Small intestine (tissue), 16 donors: ENCODE measurements at places on chromosomes 3 and 15.

GRCh38 chr3:114112696-114113095 is 56.2 kb downstream of the QTRT2 start:
- DNase-seq = no peak

DNA sequence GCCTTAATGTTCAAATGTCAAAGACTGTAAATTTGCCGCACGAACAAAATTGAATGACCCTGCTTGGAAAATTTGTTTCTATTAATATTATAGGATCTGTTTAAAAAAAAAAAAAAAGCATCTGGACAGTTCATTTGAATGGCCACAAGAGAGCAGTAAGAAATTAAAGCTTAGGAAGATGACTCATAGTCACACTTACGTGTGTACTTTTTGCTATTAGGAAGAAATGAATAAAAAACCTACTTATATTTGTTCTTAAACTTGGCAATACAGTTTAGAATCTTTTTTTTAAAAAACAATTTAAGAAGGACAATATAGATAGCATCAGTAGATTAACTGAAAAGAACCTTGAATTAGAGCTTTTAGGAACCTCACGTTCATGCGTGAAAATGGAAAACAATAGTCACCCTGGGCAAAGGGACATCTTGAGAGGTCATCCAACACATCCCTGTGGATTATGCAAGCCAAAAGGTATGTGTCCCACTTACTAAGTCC is 621.8 kb downstream of the MECOM start:
- peak; percentile 40 for DNase-seq

GRCh38 chr3:18743761-18744160 is 318.6 kb upstream of the SATB1 start:
- no peak for DNase-seq

DNA sequence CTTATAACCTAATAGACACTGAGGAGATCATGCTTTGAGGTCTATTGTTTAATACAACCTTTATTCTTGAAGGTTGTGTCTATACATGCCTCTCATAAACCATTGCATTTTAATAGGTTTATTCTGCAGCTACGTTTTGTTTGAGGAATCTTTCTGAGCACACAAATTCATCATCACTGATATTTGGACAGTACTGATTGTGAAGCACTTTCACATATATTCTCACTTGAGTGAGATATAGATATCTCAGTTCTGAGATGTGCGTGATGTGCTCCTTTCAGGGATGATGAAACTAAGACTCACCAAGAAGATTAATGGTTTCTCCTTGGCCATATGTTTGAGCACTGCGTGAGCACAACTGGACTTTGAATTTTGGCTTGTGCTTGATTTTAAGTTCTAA is 374.4 kb downstream of the LPP start:
- no peak for DNase-seq

DNA sequence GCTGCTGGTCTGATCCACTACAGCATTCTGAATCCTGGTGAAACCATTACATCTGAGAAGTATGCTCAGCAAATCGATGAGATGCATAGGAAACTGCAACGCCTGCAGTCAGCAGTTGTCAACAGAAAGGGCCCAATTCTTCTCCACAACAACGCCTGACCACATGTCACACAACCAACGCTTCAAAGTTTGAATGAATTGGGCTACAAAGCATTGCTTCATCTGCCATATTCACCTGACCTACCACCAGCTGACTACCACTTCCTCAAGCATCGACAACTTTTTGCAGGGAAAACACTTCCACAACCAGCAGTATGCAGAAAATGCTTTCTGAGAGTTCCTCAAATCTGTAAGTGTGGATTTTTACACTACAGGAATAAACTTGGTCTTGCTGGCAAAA is 54.7 kb upstream of the C2CD4B start:
- no peak for DNase-seq

GRCh38 chr15:33442449-33442848 is 131.7 kb downstream of the RYR3 start:
- no peak for DNase-seq

- DNase-seq = no peak
Measured at GRCh38 chr3:27089068-27089467, 280.1 kb downstream of the NEK10 start.

DNA sequence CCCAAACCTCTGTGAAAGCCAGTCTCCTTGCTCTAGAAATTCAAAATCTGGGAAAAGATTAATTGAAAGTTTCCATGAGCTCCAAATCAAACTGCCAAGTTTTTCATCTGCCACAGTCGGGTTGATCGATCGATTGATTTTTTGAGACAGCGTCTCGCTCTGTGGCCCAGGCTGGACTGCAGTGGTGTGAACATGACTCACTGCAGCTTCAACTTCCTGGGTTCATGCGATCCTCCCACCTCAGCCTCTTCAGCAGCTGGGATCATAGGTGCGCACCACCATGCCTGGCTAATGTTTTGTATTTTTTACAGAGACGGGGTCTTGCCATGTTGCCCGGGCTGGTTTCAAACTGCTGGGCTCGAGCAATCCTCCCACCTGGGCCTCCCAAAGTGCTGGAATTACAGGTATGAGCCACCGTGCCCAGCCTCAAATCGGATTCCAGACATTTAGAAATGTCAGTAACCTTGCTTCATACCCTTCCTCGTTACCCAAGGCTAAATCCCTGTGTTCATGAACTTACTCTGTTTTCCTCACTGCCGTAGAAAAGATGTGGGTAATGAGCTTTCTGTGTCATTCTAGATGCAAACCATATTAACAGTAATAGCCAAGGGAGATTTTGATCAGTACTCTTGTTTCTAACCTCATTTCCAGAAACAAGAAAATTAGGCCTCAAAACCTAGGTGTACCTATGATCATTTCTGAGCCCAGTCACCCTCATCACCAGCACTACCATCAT is 105.9 kb upstream of the AKAP13 start:
- DNase-seq = no peak

DNA sequence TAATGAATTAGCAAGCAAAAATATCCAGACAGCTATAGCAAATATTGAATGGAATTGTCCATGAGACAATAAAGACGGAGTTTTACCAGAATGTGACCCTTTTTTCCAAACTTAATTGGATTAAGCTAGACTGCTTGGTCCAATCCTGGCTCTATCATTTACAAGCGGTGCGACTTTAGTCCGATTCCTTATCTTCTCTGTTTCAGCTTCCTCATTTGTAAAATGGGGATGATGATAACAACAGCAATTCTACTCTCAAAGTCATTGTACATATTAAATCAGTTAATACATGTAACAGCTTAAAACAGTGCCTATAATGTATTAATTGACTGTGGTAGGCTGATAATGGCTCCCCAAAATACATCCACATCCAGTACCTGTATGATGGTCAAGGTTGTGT is 62.1 kb upstream of the CRBN start:
- DNase-seq = no peak

GRCh38 chr3:68306571-68306970 is 625.8 kb downstream of the TAFA4 start:
- peak; percentile 53 for DNase-seq

DNA sequence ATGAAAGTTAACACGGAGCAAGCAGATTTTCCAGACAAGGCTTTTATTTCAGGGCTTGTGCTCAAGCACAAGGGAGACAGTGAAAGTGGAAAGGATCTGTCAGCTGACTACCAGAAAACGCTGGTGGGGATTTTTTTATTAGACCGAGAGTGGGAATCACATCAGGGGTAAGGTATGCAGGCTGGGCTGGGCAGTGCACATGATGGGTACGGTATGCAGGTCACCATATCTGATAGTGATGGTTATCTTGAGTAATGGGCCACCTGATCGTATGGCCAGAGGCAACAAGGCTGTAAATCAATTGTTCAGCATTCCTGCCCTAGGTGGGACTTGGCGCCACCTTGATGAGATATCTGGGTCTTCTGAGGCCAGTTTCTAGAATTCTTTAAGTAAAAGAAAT is 36.9 kb upstream of the PIAS1 start:
- peak; percentile 46 for DNase-seq

GRCh38 chr3:1200371-1200770 is 107.5 kb downstream of the CNTN6 start:
- no peak for DNase-seq

DNA sequence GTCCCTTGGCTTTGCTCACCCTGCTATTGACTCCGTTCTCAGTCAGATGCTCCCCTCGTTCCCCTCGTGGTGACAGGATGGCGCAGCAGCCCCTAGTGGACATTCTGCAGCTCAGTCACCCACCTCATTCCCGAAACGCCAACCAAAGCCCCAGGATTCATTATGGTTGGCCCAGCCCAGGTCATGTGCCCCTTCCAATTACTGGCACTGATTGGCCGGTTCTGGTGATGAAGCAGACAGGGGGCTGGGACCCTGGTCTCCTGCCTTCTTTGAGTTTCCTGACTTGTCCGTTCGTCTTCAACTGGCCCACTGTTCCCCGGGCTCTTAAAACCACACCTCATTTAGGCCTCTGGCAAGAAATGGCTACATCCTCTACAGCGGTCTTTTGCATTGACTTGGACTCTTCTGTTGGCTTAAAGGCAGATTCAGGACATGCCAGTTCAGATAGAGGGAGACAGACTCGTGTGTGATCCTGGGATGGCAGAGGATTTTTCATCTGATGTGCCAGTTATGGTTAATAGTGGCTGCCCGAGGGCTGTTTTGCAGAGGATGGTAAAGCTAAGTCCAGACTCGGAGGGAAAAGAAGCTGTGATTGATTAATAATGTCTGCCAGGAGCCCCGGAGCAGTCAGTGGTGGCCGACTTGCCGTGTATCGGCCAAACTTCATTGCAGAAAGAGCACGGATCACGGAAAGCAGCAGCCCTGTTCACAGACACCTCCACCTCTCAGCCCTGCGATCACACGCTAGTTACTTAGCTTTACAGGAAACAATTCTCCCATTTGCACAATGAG is 37.8 kb downstream of the LSM3 start:
- no peak for DNase-seq

DNA sequence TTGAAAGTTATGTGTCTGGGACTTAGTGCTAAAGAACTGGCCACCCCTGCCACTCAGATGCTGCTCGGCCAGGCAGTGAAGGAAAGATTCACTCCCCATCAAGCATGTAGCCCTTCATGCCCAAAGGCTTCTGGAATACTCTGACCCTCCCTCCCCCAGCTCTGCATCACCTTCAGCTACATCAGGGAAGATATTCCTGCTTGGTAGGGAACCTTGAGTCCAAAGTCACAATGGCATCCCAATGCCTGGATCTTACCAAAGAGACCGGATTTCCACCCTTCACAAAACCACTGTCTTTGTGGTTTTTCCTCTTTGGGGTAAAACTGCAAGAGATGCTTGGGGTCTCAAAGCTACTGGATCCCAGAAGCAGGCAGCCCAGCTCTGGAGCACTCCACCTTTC is 18.2 kb upstream of the BCL2A1 start:
- DNase-seq = peak; percentile 36

- no peak for DNase-seq
Measured at GRCh38 chr15:33797651-33798050, 170.6 kb upstream of the CHRM5 start.

GRCh38 chr3:62065985-62066693 is 307.2 kb downstream of the FEZF2 start:
- no peak for DNase-seq

GRCh38 chr15:63023351-63023945 is 19.1 kb upstream of the TPM1 start:
- DNase-seq = no peak

DNA sequence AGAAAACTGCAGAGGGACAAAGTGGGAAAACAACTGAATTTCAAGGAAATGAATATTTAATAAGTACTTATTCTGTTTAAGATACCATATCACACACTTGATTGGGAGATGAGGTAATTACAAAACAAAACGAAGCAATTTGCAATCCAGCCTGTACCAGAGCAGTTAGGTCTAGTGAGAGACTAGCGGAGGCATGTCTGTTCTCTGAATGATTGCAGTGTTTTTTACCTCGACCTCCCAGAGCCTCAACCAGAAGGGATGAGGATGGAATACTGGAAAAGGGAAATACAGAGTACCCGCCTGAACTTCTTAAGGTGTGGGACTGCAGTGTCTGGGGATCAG is 59.5 kb downstream of the PIK3CB start:
- no peak for DNase-seq

- DNase-seq = no peak
Measured at GRCh38 chr3:134810850-134811249, 15.8 kb downstream of the EPHB1 start.

- no peak for DNase-seq
Measured at GRCh38 chr3:13882876-13883275, 3.0 kb upstream of the WNT7A start.

DNA sequence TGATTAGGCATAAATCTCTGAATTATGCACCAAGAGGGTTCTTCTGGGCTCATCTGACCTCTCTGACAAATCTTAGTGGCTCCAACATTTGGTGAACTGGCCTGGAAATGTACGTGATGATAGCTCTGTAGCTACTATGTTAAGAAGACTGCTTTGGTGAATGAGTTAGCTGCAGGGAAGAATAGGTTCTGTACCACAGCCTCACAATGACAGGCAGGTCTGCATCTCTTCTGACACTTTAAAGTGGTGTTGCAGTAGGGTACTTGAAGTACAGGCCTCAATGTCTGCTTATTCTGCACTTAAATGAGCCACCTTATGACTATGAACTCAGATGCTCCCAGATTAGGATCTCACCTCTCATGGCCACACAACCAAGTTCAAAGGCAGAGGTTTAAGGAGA is 7.0 kb downstream of the FGF7 start:
- DNase-seq = no peak

GRCh38 chr3:196412704-196413103 is 19.5 kb downstream of the UBXN7 start:
- DNase-seq = no peak

DNA sequence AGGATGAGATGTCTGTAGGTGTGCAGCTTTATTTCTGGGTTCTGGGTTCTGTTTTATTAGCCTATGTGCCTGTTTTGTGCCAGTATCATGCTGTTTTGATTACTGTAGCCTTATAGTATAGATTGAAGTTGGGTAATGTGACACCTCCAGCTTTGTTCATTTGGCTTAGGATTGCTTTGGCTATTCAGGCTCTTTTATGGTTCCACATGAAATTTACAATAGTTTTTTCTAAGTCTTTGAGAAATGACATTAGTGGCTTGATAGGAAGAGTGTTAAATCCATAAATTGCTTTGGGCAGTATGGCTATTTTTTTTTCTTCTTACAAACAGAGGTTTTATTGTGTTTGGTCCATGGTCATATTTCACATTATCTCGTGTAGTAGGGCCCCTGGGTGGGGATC is 285.8 kb upstream of the GADL1 start:
- DNase-seq = no peak

DNA sequence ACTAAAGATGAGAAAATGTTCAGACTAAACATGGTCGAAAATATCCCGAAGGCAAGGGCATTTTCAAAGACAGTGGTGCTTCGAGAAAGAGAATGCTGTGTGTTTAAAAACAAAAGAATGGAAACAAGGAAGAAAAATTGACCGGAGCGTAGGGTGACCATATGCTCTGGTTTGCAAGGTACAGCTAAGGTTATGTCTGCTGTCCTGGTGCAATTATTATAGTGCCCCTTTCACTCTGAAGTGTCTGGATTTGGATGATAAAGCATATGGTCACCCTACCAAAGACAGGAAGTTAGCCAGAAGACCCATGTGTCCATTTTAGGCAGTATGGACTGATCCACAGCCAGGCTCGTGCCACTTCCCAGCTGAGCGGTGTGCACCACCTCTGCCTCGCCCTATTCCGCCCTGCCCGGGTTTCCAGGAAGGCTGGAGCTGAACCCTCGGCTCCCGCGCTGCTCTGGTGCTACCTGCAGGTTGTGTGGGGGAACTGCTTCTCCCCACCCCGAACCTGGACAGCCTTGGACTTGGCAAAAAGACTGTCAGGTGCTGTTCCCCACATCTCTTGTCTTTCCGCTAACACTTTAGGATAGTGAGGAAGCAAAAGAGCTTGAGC is 25.2 kb downstream of the GOLGA6D start:
- DNase-seq = peak; percentile 72
